ENCODE measurements at places on chromosomes 3 and 15.

GRCh38 chr15:31510057-31510456 lies 183.4 kb downstream of the KLF13 start:
- no peak for DNase-seq

DNA sequence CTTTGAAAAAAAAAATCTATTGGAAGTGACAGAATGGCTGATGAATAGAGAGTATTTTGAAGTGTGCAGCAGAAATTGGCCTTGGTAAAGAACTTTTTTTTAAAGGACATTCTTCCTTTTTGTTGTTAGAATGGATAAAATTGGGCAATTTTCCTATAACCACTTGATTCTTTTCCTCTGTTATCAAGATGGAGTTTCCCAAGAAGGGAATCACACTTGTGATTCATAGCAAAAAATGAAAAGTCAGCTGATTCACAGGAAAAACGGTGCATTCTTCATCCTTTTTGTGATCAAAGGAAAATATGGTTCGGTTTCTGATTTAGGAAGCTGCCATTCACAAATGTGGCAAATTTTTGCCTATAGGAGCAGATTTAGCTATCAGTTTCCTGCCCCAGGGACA lies 486.8 kb downstream of the GBE1 start:
- no peak for DNase-seq

GRCh38 chr15:93855181-93855826 lies 376.1 kb upstream of the MCTP2 start:
- DNase-seq: no peak

GRCh38 chr3:12312010-12312409 lies 23.1 kb downstream of the PPARG start:
- no peak for DNase-seq

GRCh38 chr3:122758877-122759560 lies 34.6 kb downstream of the HSPBAP1 start:
- no peak for DNase-seq

DNA sequence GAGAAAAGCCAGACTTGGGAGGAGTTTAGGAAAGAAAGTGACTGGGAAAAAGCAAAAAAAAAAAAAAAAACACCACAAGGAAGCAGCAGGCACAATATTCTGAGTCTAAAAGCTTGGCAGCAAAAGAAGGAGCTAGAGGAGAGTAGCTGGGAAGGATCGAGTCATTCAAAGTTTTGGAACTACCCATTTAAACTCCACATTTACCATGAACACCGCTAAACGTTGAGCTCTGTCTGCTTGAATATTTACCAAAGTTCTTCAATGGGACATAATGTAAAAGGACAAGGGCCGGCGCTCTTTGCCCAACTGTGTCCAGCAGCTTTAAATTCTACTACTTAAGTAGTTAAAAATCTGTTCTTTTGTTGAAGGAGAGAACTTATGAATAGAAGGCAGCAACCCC lies 481.9 kb downstream of the FOXP1 start:
- DNase-seq: no peak

- peak; percentile 43 for DNase-seq
Measured at GRCh38 chr15:34336991-34337556, 507 bp downstream of the SLC12A6 start.

- DNase-seq: no peak
Measured at GRCh38 chr3:72280876-72281275, 495.9 kb upstream of the PROK2 start.

DNA sequence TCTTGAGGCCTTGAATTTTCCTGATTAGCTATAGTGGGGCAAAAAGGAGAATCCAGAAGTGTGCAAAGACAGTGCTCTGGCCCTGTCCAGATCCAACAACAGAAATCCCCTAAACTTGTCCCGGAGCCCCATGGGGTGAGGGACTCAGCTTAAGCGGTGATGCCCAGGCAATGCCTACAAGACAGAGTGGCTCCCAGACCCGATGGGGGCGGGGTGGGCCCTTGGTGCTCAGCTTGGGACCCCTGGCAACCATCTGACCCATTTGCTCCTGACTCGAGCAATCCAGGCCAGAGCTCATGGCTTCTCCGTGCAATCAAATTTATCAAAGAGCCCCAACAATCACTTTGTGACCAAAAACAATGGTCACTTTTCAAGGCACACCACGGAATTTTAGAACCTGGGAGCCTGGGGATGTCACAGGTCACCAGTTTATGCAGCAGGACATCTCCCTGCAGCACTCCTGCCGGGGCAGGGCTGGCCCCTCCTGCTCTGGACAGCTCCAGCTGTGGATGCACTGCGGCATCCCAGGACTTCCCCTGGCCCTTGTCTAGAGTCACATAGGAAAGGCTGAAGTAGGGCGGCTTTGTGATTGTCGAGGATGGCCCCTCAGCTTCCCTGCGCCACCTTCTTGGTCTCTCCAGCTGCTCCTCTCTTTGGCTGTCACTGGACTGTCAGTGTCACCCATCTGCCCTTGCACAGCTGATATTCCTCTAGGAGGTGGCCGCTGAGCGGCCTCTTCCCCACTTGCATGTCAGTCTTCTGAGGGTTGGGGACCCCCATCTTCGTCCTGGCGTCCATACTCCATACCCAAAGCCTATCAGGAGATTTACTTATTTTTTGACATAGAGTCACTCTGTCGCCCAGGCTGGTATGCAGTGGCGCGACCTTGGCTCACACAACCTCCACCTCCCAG lies 28.4 kb downstream of the RGMA start:
- DNase-seq: no peak

- DNase-seq: no peak
Measured at GRCh38 chr3:55270976-55271375, 216.1 kb downstream of the WNT5A start.

DNA sequence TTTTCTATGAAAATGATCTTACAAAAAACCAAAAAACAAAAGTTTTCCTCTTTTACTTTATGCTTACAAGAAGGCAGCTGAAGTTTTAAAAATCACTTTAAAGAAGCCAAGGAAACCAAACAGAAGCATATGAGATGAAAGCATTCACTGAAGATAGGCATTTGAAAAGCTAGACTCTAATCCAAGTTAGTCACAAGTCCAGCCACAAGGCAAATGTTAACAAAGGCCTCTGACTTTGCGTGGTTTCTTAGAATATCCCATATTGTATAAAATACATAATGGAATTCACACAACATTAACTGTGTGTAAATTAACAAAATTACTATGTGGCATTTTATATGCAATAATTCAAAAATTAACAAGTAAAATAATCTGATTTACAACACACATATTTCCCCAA lies 17.7 kb downstream of the MRPL3 start:
- DNase-seq: no peak

GRCh38 chr3:13647298-13648059 lies 98.6 kb downstream of the FBLN2 start:
- DNase-seq: no peak

DNA sequence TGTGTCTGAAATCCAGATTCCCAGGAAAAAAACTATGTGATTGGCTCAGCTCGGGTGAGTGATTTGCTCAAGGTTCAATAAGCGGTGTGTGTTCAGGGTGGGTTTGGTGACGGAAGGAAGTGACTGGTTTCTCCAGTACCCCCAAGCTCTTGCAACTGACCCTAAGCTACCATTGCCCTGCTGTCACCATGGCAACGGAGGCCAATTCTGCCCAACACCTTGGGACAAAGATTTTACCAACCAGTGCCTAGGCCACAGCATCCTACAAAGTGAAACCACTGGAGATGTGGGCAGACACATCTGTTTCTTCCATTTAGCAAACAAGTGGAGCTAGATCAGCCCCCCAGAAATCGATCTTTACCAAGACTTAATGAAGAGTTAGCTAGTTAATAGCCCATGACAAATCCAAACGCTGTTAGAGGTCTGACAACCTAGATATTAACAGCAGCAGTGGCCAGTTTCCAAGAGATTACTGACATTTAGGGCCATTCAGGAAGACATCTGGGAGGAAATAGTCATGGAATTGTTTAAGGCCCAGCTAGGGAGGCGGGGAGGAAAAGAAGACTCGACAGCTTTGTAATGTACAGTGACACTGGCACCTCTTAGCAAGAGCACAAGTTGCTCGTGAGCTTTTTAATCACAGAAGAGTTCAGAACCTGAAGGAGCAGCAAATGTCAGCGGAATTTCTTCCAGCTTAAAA lies 195.9 kb downstream of the SLCO3A1 start:
- no peak for DNase-seq

DNA sequence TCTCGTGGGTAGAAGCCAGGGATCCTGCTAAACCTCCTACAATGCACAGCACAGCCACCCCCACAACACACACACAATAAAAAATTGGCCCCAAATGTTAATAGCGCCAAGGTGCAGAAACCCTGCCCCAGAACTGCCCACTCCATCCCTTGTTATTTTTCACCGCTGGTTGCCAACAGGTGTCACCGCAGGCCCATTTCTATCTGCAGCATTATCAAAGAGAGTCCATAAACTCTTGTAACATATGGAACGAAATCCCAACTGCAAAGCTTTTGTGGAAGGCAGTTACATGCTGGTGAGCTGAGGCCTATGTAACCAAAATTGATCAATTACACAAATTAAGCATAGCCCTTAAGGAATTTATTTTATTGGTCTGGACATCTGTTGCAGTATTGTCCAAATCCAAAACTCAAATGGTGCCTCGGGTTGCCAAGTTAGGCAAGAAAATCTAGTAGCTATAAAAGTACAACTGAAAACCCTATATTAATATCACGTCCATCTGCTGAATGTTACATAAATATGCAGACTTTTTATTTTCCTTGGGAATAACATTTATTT lies 66.2 kb downstream of the SAMMSON start:
- DNase-seq: no peak

GRCh38 chr3:118548434-118548833 lies 486.2 kb downstream of the IGSF11 start:
- DNase-seq: no peak

GRCh38 chr15:98840053-98840452 lies 167.5 kb downstream of the PGPEP1L start:
- DNase-seq: no peak

DNA sequence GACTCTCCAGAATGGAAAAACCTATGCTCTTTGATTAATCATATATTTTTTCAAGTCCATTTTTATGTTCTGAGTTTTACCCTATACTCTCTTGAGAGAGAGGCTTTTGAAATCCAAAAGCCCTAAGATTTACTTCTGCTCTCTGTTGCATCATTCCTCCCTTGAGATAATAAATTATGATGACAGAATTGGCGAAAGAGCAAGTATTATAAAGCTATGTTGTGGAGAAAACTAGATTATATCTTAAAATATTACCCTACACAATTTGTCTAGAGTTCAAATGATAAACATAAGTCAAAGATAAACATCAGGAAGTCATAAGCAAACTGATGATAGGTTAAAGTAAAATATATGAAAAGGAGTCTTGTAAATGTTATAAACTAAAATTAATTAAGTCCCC lies 293.4 kb upstream of the MME start:
- no peak for DNase-seq

GRCh38 chr15:101042320-101042719 lies 123.2 kb downstream of the LRRK1 start:
- peak; percentile 6 for DNase-seq

DNA sequence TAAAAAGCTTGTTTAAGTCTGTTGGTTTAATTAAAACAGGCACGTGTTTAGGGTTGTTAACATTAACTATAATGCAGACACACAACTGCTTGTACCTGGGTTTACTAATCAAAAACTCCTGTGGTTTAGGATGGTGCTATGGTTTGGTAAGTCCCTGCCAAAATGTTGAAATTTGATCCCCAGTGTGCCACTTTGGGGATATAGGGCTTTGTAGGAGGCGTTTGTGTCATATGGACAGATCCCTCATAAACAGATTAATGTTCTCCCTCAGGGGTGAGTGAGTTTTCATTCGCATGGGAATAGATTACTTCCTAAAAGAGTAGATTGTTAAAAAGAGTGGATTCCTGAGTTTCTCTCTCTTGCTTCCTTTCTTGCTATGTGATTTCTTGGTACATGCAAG lies 18.7 kb upstream of the GK5 start:
- DNase-seq: no peak

GRCh38 chr15:92661069-92661468 lies 5.5 kb upstream of the FAM174B start:
- no peak for DNase-seq

DNA sequence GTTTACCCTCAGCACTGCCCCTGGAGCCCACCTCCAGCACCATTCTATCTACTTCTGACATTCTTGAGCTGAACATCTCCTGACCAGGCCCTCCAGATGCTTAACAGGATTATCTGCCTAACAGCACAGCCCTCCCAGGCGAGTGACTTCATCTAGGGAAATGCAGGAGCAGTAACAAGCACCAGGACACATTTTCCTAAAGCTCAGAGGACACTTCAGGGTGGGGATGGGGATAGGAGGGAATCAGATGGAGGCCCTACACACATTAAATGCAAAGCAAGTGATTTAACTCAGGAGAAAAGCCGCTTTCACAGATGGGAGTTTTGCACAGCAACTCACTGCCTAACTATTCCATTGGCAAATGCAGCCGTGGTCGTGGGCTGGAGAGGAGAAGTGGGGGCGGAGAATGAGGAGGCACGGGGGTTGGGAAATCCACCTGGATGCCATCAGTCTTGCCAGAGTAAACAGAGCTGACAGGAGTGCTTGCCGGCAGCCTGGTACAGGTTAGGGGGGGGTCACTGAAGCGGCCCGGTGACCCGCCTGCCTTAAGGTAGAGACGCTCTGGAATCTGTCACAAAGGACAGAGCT lies 21.3 kb upstream of the BNC1 start:
- no peak for DNase-seq

DNA sequence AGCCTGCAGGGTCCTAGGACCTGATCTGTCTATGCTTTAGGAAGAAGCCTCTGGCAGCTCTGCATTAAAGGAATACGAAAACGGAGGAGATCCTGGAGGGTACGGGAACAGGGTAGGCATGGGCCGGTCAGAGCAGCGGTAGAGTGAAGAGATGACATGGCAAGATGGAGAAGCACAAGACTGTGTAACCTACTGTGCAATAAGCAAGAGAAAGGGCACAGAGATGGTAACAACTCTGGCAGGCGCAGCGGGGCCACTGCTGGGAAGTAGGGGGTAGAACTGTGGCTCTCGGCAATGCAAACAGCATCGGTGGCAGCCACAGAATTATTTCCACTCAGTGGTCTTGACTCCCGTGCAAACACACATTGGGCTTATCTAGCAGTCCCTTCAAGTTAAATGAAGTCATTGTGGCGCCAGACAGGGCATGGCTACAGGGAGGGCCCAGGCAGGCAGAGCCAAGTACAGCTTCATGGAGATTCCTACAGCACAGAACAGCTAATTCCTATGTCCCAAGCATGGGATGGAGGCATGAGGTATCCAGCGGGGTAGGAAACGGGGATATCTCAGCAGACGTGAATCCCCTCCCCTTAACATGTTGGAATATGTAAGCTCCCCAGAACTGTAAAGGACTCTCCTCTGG lies 28.8 kb downstream of the WHAMM start:
- no peak for DNase-seq

- DNase-seq: no peak
Measured at GRCh38 chr3:114179575-114179974, 723 bp upstream of the DRD3 start.

- no peak for DNase-seq
Measured at GRCh38 chr3:26515351-26515750, 107.2 kb upstream of the LRRC3B start.

DNA sequence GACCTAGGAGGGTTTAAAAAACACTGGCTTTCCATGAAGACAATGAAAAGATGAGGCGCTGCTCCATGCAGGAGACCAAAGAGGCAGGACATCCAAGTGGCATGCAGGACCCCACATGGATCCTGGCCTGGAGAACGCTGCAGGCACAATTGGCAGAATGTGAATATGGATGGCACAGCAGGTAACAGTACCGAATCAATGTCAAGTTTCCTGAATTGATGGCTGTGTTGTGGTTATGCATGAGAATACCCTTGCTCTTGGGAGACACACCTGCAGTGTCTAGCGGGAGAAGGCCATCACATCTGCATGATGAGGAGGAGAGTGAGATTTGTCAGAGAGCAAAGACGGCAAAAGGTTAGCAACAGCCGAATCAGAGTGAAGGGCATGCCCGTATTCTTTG lies 74.3 kb upstream of the SEC13 start:
- no peak for DNase-seq

GRCh38 chr15:61116825-61117224 lies 112.3 kb downstream of the RORA start:
- no peak for DNase-seq
